ENCODE measurements at places on chromosomes 13 and 19.

- no peak for DNase-seq
- peaks cover 15% of the 10 kb centered on the region for H3K4me1 ChIP-seq
- H3K4me3 ChIP-seq: peak overlapping the region; percentile 90
- H3K27ac ChIP-seq: no peak overlapping the region
- H3K36me3 ChIP-seq: peaks cover 24% of the 10 kb centered on the region
Measured at GRCh38 chr19:2944403-2944774, 382 bp downstream of the ZNF77 start.

DNA sequence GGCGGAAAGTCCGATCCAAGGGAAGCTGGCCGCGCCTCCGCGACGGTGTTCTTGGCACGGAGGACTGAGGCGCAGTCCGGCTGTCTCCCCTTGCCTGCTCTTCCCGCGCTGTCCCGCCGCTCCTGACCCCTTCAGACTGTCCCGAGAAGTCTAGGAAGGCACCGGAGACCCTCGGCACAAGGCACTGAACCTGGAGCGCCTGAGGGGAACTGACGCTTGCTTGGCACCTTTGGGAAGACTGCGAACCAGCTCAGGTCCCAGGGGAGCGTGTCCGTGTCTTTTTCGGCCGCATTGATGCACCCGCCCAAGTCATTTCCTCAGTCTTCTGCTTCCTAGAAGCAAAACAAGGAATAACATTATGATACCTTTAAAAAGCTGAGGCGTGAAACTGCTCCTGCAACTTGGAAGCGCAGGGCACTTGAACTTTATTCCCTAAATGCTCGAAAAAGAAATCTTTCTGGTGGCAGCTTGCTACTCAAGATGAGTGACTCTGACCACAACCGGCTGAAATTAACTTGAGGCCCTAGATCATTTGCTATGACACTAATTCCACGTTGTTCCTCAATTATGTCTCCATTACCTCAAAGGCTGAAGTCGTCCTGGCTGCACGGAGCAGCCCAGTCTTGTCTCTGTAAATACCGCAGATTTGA is 735 bp upstream of the FLT1 start:
- peaks cover 76% of the 10 kb centered on the region for H3K27me3 ChIP-seq
- DNase-seq: no peak
- H3K36me3 ChIP-seq: no peaks in the 10 kb centered on the region
- no peak overlapping the region for H3K27ac ChIP-seq
- H3K4me3 ChIP-seq: peak overlapping the region; percentile 77

DNA sequence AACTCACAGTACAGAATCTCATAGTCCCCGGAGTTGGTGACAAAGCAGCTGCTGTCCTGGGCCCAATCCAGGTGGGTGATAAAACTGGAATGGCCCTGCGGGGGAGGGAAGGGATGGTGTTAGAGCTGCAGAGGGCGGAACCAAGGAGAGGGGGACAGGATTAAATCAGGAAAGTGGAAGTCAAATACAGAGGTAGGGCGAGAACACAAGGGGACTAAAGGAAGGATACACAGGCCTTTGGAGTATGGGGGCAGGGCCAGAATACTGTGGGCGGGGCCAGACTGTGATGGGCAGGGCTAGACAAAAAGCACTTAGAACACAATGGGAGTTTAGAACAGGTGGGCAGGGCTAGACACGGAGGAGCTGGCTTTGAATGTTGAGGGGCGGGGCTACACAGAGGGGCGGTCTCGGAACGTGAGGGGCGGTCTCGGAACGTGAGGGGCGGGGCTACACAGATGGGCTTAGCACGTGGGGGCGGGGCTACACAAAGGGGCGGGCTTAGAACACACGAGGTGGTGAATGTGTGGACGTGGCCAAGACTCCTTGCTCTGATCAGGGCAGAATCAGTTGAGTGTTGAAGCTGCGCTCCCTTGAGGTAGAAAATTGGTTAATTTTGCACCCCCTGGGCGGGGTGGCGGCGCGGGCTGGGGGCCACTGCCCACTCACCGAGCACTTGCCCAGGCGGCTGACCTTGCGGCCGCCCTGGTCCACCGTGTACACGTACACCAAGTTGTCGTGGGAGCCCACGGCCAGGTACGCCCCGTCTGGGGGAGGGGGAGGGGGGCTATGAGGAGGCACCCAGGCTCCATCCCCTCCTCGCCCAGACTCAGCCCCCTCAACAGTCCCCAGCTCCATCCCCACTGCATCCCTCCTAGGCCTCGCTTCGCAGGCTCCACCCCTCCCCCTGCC is 14.0 kb upstream of the GPR4 start:
- peak; percentile 99 for DNase-seq
- peaks cover 34% of the 10 kb centered on the region for H3K4me1 ChIP-seq
- peaks cover 21% of the 10 kb centered on the region for H3K36me3 ChIP-seq
- H3K4me3 ChIP-seq: peak overlapping the region; percentile 86

DNA sequence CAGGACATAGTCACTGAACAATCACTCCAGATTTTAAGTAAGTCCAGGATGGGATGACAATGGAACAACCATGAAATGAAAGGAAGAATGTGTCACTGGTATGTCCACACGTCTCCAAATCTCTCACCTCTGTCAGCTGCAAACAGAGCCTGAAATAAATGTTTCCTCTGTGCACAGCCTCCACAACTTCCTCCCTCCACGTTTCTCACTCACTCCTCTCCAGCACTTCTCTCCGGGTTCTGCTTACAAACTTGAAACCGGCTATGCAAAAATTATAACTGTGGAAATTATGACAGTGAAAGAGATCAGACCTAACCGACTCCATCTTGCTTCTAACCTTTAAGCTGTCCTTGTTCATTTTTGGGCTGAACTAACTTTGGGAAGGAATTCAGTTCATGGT is 35.0 kb upstream of the ALOX5AP start:
- H3K4me3 ChIP-seq: no peak overlapping the region
- peaks cover 5% of the 10 kb centered on the region for H3K36me3 ChIP-seq
- peaks cover 54% of the 10 kb centered on the region for H3K4me1 ChIP-seq
- peaks cover 23% of the 10 kb centered on the region for H3K27me3 ChIP-seq
- H3K27ac ChIP-seq: no peak overlapping the region
- DNase-seq: no peak

DNA sequence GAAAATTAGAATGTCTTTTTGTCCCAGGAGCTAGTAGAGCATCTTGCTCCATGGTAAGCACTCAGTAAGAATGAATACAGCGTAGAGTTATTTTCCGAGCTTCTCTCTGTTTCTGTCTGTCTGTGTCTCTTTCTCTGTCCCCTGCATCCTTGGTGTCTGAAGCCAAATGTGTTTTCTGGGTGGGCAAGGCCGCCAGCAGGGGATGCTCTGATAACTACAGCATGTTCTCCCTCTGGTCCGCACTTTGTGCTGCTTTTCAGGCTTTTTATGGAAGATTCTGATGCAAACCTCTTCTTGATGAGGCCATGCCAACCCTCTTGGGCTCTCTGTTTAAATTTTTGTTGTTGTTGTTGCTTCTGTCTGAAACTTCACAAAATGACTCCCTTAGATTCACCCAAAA is 142.8 kb upstream of the UBL3 start:
- peaks cover 26% of the 10 kb centered on the region for H3K4me1 ChIP-seq
- H3K27me3 ChIP-seq: no peaks in the 10 kb centered on the region
- DNase-seq: no peak
- no peak overlapping the region for H3K4me3 ChIP-seq

GRCh38 chr13:60584976-60585375 is 188.0 kb downstream of the TDRD3 start:
- H3K4me3 ChIP-seq: no peak overlapping the region
- peak; percentile 7 for DNase-seq
- peaks cover 18% of the 10 kb centered on the region for H3K4me1 ChIP-seq
- H3K27me3 ChIP-seq: peaks cover 2% of the 10 kb centered on the region
- no peak overlapping the region for H3K27ac ChIP-seq

DNA sequence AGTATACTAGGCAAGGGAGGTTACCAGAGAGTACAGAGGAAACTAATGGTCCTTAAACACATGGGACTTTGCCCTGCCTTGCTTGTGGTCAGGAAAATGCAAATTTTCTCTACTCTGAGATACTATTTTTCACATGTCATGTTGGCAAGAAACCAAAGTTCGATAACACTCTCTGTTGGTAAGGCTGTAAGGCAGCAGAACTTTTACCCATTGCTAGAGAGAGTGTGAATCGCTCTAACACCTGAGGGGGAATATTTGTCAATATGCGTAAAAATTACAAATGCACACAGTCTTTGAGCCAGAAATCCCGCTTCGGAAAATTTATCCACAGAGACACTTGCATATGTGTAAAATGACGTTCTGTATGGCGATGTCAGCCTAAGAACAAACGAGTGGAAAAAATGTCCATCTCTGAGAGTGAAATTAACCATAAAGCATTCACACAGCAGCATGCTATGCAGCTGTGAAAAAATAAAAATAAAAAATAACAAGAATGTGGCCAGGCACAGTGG is 9.5 kb upstream of the RFX1 start:
- no peaks in the 10 kb centered on the region for H3K36me3 ChIP-seq
- DNase-seq: no peak
- no peaks in the 10 kb centered on the region for H3K4me1 ChIP-seq
- no peak overlapping the region for H3K27ac ChIP-seq

DNA sequence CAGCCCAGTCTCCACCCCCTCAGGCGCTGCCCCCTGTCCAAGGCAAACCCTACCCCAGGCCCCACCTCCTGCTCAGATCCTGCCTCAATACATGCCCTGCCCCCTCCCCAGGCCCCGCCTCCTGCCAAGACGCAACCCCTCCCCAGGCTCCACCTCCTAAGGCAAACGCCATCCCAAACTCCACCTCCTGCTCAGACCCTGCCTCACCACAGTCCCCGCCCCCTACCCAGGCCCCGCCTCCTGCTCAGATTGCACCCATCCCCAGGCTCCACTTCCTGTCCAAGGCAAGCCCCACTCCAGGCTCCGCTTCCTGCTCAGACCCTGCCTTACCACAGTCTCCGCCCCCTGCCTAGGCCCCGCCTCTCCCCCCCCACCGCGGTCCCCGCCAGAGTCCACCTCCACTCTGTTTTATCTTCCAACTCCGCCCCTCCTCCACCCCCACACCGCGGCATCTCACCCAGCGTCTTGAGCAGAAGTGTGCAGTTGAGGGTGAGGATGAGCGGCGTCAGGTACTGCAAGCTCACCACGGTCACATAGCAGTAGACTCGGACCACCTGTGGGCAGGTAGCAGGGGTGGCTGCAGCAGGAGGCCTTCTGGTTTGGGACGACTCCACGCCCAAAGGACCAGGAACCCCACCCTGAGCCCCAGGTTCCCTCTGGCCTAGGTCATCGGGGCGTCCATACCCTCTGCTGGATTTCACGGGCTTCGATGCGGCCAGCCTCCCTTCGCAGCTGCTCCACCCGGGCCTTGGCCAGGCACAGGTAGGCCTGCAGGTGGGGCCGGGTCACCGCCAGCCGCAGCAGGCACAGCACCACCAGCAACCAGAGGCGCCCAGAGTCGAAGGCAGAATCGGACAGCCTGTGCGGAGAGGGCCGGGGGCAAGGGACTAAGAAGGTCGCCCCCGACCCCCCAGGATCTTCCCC is 17.7 kb downstream of the TMEM161A start:
- H3K4me1 ChIP-seq: peaks cover 21% of the 10 kb centered on the region
- peak; percentile 100 for DNase-seq
- peaks cover 3% of the 10 kb centered on the region for H3K27me3 ChIP-seq
- H3K36me3 ChIP-seq: peaks cover 52% of the 10 kb centered on the region

DNA sequence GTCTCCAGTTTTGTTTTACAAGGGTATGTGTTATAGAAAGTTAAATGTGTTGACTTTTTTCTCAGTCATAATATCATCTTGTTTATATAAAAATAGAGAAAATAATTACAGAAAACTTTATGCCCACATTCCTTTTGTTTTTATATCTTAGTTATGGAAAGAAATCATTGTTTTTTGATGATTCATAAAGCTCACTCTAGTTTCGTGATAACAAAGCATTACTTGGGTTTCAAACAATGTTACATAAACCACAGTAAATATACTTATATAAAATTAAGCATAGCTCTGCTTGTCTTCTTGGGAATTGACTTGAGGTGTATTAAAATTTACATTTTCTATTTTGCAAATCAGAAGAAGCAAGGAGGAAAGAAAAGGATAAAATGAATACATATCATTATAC is 111.8 kb downstream of the SGCG start:
- no peak overlapping the region for H3K4me3 ChIP-seq
- no peaks in the 10 kb centered on the region for H3K4me1 ChIP-seq
- DNase-seq: no peak
- H3K27ac ChIP-seq: no peak overlapping the region
- H3K27me3 ChIP-seq: peaks cover 5% of the 10 kb centered on the region
- no peaks in the 10 kb centered on the region for H3K36me3 ChIP-seq

DNA sequence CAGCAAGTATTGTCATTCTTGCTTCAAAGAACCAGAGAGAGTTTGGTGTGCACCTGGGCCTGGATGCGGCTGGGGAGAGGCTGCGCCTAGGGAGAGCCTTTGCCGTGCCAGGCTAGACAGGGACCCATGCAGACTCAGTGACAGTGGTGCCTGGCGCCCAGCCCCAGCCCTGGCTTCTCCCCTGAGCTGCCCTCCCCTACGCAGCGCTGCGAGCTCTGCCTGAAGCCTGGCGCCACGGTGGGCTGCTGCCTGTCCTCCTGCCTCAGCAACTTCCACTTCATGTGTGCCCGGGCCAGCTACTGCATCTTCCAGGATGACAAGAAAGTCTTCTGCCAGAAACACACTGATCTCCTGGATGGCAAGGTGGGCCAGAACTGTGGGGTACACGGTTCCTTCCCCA is 12.0 kb downstream of the KMT2B start:
- no peak for DNase-seq
- H3K27ac ChIP-seq: no peak overlapping the region
- H3K4me3 ChIP-seq: no peak overlapping the region
- peaks cover 48% of the 10 kb centered on the region for H3K36me3 ChIP-seq
- no peaks in the 10 kb centered on the region for H3K4me1 ChIP-seq

- H3K4me1 ChIP-seq: peaks cover 57% of the 10 kb centered on the region
- peak overlapping the region; percentile 34 for H3K4me3 ChIP-seq
- H3K27me3 ChIP-seq: no peaks in the 10 kb centered on the region
- no peaks in the 10 kb centered on the region for H3K36me3 ChIP-seq
Measured at GRCh38 chr13:28316836-28317235, 178.1 kb downstream of the FLT1 start.

GRCh38 chr13:49681842-49682435 is 9.3 kb downstream of the EBPL start:
- H3K27me3 ChIP-seq: no peaks in the 10 kb centered on the region
- H3K36me3 ChIP-seq: peaks cover 86% of the 10 kb centered on the region
- peak overlapping the region; percentile 42 for H3K27ac ChIP-seq
- H3K4me1 ChIP-seq: peaks cover 9% of the 10 kb centered on the region
- H3K4me3 ChIP-seq: no peak overlapping the region

- H3K27ac ChIP-seq: no peak overlapping the region
- H3K27me3 ChIP-seq: no peaks in the 10 kb centered on the region
- no peak for DNase-seq
- no peak overlapping the region for H3K4me3 ChIP-seq
Measured at GRCh38 chr19:39135701-39136100, 10.1 kb downstream of the PAK4 start.

GRCh38 chr13:107170270-107170931 is 602.5 kb upstream of the ARGLU1 start:
- peaks cover 12% of the 10 kb centered on the region for H3K4me1 ChIP-seq
- H3K27me3 ChIP-seq: peaks cover 3% of the 10 kb centered on the region
- H3K4me3 ChIP-seq: no peak overlapping the region
- no peak for DNase-seq
- H3K36me3 ChIP-seq: no peaks in the 10 kb centered on the region
- H3K27ac ChIP-seq: no peak overlapping the region

All from nephron progenitor cell (in vitro differentiated cells).